Activated T-cell treated with anti-CD3 and anti-CD28 coated beads for 48 hours (primary cell): ENCODE measurements at places on chromosomes 7 and 10.

GRCh38 chr10:30398788-30399187 lies 35.2 kb upstream of the MAP3K8 start:
- DNase-seq, result no peak

- no peak for DNase-seq
Observed at GRCh38 chr10:33112831-33113455, 154.9 kb upstream of the ITGB1 start.

- DNase-seq, result no peak
Observed at GRCh38 chr10:126783806-126784557, 113.5 kb upstream of the C10orf90 start.

DNA sequence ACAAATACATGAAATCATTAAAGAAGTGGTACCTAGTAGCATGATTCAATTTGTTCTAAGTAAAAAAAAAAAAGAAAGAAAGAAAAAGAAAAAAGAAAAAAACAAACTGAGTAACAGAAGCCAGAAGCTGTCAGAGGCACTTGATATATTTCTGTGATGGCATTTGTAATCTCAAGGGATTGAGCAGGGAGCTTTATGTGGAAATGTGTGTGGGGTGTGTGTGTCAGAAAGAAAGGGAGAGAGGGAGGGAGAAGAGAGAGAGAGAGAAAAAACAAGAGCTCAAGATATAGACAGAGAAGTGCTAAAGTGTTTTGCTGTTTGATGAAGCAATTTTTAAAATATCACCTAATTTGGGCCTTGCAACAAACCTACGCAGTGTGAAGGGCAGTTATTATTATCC lies 357.6 kb upstream of the PCDH15 start:
- no peak for DNase-seq

DNA sequence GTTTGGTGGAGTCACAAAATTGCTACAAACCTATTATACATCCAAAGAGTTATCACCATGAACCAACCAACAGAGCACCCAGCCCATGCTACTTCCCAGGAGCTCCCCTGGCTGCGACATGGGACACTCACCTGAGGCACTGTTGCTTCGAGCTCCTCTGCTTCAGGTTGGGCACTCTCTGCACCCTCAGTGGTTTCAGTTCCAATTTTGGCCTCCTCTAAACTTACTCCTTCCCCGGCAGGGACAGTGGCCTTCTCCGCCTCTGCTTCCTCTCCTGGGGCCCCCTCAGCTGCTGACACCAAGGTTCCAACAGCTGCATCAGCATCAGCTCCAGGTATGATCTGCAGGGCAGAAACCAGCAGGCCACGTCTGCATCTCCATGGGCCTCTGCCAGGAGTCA lies 120.4 kb upstream of the TARP start:
- DNase-seq, result no peak

DNA sequence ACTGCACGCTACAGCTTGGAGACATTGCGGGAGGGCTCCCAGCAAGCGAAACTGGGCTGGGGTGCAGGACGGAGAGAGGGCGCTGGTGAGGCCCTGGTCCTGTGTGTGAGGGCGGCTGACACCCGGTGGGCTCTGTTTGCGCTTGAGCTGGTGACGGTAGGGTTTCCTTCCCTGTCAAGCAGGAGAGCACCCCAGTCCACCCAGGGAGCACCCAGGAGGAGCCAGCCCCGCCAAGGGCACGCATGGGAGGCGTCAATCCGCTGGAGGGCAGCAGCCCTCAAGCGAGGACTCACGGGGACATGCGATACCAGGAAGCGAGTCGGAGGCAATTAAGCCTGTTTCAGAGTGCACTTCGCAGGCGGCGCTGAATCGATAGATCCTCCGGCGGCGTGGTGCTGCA lies 109.4 kb downstream of the MAD1L1 start:
- DNase-seq, result no peak

- DNase-seq, result no peak
Observed at GRCh38 chr10:88531392-88532052, 51.6 kb downstream of the RNLS start.

GRCh38 chr10:35331894-35332640 lies 4.2 kb upstream of the CCNY start:
- no peak for DNase-seq

GRCh38 chr7:90645784-90646183 lies 49.7 kb downstream of the CDK14 start:
- no peak for DNase-seq

DNA sequence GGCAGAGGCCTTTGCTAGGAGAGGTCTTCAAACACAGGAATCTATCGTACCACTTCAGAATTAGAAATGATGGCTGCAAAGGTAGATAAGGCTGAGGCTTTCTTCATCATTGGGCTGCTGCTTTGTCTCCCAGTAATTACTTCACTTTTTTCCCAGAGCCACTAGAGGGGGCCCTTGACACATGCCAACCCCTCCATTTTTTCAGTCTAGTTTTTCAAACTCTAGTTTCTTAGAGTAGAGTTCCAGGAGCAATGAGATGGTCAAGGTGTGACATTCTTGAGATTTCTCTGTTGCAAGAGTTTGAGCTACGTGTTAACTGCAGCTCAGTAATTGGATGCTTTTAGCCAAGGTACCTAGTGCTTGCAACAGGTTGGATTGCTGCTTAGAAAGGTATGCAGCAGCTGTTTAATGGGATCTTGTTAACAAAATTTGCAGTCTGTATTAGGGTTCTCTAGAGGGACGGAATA lies 33.8 kb upstream of the RBM20 start:
- peak; percentile 26 for DNase-seq

GRCh38 chr7:42091461-42092291 lies 145.3 kb downstream of the GLI3 start:
- DNase-seq, result no peak

GRCh38 chr10:51532044-51532443 lies 167.4 kb downstream of the CSTF2T start:
- no peak for DNase-seq
